GOT3 (cell line): ENCODE measurements at places on chromosomes 2 and 18.

DNA sequence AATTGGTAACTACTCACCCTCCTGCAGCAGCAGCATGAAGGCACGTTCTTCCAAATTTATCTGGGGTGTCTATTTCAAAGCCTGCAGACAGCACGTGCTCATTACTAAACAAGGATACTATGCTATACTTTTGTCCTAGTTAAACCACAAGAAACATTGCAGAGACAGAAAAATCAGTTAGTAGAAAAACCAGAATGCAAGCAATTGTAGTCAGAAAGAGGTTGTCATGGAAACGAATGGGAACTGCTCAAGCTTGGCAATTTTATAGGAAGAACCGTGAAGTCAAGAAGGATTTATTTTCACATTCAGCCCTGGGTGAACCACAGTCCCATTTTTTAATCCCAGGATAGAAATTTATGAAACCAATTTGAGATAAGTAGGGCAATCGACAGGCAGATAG lies 162.2 kb upstream of the PGAP1 start:
- DNase-seq = no peak

- no peak for DNase-seq
Observed at GRCh38 chr2:23468474-23469141, 83.6 kb downstream of the KLHL29 start.

DNA sequence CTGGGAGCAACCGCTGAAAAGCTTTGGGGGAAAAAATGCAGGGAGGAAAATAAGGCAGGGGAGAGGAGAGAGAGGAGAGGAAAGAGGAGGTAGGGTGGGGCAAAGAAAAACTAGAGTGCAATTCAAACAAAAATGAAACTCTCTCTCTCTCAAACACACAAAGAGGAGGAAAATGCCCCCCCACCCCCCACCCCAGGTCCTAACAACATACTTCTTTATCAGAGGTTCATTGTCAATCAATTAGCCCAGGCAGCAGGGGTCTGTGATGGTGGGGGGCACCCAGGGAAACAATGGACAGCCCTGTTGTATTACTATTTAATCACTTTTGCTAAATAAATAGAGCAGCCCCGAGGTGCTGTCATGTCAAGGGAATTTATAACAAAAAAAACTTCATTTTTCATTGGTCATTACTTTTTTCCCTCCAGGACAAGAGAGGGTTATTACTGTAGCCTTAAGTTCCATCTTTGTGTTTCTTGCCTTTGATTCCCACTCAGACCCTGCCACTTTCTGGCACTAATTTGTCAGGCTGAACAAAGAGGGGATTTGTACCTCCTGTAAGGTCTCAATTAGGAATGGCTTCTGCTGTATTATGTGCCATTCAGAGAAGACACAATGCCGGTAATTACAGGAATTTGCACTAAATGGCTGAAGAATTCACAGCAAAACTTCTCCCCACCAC lies 55.0 kb downstream of the PLEKHM3 start:
- DNase-seq = no peak

DNA sequence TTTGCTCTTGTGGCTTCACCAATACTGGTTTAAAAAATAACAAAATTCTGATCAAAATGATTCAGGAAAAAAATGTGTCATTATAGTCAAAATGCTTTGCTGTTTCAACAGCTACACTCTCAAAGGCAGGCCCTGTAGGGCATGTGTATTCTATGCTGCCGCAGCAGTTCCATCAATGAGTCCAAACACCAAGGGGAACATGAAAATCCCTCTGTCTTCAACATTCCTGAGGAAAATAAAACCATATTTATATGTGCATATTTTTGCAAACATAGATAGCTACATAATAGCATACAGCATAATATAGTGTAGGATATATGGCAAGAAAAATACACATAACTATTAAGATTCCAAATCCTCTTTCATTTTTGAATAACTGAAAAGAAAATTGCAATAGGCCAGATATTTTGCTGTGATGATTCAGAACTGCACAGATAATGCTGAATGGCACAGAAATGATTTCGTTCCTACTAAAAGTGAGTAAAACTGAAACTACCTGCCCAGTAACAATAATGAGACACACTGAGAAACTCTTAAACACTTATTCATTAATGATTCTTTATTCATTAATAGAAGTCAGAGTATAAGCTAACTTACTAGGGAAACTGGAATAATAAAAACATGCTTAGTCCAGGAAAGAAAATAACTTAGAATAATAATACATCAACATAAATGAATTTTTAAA lies 343.8 kb downstream of the SUCLG1 start:
- no peak for DNase-seq

DNA sequence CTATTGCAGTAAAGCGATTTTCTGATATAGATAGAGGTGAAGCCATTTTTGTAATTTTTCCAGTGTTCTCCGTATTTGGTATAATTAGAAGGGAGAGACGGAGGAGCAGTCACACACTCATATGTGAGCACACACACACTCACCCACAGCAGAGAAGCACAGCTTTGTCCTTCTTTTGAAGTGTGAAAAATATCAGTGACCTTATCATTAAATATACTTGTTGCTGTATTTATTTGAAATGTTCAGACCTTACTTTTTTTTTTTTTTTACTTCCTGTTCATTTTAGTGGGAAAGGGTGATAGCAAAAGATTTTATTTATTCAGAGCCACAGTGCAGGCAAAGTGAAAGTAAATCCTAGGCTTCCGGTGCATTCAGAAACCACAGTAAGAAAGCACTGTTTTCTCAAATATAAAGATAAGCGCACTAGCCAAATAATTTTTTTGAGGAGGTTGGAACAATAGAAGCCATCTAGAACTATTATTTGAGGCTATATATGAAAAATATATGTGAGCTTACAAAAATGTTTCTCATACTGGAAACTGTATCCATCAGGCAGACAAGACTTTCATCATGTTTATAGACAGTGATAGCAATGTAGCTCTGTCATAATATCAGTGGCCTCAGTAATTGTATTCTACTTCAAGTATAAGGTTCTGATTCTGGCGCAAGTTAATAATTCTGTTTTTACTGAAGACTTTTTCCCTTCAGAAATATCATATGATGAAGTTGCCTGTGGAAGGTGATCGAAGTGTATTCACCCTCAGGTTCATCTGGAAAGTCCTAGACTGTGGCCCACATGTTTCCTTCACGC lies 37.2 kb downstream of the TSHZ1 start:
- DNase-seq = no peak

DNA sequence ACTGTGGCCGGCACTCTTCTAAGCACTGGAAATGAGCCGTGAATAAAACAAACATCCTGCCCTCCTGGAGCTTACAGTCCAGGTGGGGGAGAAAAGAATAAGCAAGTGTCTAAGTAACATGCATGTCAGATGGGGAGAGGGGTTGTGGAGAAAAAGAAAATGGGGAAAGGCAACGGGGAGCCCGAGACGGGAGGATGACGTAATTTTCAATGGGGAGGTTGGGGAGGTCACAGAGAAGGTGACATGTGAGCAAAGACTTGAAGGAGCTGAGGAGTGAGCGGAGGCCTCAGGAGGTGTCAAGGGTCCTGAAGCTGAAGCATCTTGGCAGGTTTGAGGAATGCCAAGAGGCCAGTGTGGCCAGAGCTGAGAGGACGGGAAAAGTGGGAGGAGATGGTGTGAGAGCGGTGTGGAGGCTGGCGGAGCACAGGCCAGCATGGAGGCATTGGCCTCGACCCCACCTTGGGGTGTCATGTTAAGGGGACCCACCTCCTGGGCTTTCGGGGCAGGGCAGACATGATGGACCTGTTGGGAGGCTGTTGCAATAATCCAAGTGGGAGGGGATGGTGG lies 15.0 kb upstream of the NTSR2 start:
- DNase-seq = no peak

- no peak for DNase-seq
Observed at GRCh38 chr2:152047824-152048471, 50.9 kb downstream of the CACNB4 start.

GRCh38 chr2:86633155-86633651 lies 9.5 kb upstream of the RNF103 start:
- no peak for DNase-seq

GRCh38 chr18:79926715-79927606 lies 24.5 kb downstream of the SLC66A2 start:
- no peak for DNase-seq

- DNase-seq = no peak
Observed at GRCh38 chr18:69590150-69590549, 189.5 kb downstream of the DOK6 start.

- DNase-seq = peak; percentile 13
Observed at GRCh38 chr2:33529771-33530481, 53.5 kb downstream of the RASGRP3 start.

- DNase-seq = no peak
Observed at GRCh38 chr2:120892967-120893667, 157.4 kb downstream of the GLI2 start.

DNA sequence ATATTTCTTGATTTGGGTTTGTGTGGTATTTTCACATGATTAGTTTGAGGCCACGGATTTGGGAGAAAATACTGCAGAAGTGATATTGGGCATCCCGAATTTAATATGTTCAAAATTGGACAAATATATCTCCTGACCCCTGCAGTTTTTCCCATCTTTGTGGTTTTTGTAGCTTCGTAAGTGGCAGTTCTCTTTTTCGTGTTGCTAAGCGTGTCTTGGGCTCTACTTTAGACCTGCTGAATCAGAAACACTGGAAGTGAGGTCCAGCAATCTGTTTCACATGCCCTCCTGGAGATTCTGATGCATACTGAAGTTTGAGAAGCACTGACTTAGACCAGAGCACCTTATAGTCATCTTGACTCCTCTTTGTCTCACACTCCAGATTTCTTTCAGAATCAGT lies 98.3 kb downstream of the EPB41L5 start:
- DNase-seq = no peak

DNA sequence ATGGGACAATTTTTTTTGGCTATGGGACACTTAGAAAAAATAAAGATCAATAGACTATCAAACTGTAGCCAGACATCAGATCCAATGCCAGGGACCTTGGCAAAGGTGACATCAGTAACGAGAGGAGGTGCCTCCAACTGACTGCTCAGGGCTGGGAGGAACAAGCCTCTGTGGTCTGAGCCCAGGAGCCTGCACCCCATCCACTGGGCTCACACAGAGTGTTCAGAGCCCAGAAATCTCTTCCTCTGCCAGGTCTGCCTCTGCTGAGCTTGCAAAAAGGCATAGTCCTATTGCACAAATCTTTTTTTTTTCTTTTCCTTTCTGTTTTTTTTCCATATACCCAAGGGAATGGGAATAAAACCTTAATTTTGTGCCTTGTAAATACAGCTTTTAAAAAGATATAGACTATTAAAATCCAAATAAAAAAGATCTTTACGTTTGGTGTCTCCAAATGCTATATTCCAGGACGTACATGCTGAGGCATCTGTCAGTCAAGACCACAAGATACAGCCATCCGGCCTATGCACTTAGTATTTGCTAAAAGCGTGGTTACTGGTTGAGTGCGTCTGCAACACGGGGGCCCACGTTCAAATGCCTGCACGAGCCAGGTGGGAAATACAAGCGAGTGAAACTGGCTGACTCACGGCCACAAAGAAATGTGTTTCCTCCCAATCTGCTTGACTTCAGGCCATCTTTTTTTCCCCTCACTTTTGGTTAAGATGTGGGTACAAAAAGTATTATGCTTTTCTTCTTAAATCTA lies 7.8 kb upstream of the ARHGAP25 start:
- no peak for DNase-seq

DNA sequence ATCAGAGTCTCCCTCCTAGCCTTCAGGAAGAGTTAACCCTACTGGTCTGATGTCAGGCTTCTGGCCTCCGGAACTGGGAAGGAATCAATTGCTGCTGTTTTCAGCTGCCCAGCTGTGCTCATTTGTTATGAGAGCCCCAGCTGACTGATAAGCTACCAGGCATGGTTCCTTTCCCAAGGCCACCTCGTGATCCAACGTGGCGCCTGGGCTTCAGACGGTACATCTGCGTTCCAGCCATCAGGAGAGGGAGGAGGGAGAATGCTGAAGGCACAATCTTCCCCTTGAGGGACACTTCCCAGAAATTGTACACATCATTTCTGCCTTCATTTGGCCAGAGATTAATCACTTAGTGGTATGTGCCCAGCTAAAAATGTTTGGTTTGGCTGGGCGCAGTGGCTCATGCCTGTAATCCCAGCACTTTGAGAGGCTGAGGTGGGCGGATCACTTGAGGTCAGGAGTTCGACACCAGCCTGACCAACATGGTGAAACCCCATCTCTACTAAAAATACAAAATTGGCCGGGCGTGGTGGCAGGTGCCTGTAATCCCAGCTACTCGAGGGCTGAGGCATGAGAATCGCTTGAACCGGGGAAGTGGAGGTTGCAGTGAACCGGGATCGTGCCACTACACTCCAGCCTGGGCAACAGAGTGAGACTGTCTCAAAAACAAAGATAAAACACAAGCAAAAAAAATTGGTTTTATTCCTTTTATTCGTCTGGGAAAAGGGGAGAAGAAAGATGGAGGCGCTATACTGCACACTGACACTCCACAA lies 10.5 kb upstream of the ARMC9 start:
- DNase-seq = no peak

GRCh38 chr2:16584824-16585540 lies 80.7 kb downstream of the CYRIA start:
- no peak for DNase-seq

- no peak for DNase-seq
Observed at GRCh38 chr2:25467743-25468142, 126.0 kb upstream of the DNMT3A start.
